ENCODE measurements at places on chromosomes 5 and 9.

DNA sequence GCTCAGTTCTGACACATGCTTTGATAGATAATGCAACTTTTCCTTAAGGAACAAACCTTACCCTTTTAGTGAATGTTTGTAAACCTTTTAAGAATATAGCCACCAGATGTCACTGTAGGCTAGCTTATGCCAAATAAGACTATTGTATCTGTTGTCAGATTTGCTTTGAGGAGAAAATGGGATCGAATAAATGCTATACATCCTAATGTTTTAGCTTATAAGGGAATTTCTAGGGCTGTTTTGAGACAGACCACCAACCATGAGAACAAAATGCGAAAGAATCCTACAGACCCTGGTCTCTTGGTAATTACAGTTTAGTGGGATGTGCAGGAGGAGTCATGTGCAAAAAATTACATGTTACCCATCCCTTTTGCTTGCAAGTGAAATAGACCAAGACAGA lies 127.6 kb upstream of the NMUR2 start:
- no peak for DNase-seq

DNA sequence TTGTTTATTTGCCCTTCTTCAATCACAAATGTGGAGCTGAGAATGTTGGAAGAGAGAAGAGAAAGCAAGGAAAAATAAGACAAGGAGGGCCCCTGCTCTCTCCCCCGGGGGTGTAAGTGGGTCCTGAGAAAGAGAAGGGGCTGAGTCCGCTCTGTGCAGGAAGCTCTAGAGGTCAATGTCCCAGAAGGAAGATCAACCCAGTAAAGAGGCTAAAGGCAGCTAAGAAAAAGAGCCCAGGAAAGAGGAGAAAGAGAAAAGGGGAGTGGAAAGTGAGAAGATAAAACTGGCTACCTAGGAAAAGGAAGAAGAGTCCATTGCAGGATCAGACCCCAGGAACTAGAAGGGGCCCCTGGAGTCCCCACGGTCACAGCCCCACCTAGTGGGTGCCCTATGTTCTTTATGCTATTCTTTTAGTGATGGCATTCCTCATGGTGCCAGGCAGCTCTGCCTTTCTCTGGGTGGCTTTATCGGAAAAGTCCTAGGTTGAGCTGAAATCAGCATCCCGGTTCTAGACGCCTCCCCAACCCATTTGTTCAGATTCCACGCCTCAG lies 583.4 kb downstream of the ACTL7B start:
- DNase-seq, result no peak

GRCh38 chr9:92158097-92158601 lies 42.9 kb upstream of the SPTLC1 start:
- DNase-seq, result no peak

DNA sequence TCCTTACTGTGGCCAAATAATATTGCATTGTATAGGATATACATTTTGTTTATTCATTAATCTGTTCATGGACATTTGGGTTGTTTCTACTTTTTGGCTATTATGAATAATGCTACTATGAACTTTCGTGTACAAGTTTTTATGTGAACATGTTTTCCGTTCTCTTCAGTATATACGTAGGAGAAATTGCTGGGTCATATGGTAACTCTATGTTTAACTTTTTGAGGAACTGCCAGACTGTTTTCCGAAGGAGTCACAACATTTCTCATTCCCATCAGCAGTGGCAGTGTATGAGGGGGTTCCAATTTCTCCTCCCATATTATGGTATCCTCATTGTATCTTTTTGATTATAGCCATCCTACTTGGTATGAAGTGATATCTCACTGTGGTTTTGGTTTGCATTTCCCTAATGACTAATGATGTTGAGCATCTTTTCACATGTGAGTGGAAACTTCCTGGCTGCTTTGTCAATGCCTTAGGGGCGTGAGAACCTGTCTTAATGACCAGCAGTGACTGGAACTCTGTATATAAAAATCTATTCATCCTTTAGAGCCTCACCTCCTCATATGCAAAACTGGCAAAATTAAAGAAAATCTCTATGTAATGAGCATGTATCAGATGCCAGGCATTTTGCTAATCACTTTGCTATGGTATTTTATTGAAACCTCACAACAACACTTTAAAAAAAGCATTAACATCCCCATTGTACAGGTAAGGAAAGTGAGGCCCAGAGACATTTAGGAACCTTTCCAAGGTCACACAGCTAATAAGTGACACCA lies 47.8 kb upstream of the TGFBR1 start:
- no peak for DNase-seq

DNA sequence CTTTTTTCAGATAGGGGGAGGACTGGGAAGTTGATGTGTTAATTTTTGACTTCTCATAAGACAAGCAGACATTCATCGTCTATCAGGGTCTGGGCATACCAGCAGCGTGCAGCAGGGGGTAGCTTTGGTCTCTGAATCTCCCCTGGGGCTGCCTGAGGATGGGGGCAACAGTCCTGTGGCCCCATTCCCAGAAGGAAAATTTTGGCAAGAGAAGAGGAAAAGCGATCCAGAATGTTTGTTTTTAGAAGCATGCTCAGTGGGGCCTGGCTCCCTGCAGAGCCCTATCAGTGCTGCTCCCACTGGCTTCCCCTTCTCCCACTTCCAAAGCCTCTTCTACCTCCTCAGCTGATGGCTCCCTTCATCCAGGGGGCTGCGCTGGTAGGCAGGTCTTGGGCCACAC lies 194.8 kb upstream of the IL12B start:
- no peak for DNase-seq

GRCh38 chr5:1657161-1657741 lies 133.5 kb upstream of the LPCAT1 start:
- no peak for DNase-seq

GRCh38 chr5:125113328-125113727 lies 366.9 kb upstream of the ZNF608 start:
- no peak for DNase-seq

DNA sequence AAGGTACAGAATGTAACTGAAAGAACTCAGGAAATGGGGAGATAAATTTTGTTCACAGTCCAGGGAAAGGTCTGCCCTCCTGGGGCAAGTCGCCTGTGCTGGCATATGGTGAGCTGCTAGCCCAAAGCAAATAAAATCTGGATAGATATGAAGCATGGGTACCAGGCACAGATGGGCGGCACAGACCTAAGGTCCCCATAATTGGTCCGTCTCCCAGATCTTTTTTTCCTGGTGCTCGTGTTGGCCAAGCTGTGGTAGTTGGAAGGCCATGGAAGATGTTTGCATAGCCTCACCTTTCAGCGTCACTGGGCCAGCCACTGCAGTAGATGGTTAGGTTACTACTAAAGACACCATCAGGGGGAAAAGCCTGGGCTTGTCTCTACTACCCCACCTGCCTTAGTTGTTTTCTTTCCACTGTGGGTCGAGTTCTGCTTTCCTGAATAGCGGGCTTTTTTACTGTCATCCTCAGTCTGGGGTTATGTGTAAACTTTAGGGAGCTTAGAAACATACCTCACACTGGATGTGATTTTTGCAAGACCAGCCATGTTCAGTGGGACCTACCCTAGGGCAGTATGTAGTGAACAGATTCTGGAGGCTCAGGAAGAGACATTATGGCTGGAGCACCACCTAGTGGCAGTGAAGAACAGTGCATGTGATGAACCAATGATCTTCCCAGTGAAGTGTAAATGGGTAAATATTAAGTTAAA lies 24.2 kb upstream of the GLRX start:
- peak; percentile 82 for DNase-seq

- peak; percentile 27 for DNase-seq
These were observed 30.5 kb downstream of the RAD23B start for GRCh38 chr9:107313555-107314096.

- DNase-seq, result no peak
These were observed 142.7 kb downstream of the CACNA1B start for GRCh38 chr9:138020120-138020794.
